ENCODE measurements at places on chromosomes 12 and 14.

DNA sequence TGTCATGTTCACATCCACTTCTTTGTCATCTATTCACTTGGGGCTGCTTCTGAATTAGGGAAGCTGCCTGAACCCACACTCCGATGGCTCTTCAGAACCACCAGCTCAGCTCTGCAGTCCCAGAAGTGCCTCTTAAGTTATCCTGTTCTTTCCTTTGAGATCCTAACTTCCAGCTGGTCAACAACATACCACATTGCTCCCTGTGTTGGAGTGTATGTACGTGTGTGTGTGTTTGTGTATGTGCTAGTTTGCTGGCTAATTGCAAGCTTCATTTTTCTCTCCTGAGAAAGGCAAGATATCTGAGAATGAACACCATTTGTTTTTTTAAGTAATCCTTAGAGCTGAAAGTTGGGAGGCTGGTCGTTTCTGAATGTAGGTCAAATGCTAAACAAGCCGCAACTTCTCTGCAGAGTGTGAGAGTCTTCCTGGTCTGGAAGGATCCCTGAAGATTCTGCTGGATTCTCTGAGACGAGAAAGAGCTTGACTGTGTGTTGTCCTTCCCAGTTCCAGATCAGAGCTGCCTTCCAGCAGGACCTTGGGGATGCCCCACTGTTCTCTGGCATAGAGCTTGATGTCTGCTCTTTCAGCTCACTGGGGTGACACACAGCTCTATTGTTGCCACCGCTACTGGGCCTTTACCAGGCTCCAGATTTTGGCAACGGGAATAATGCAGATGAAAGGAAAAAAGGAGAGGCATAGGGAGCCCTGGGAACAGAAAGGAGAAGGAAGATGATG lies 839 bp downstream of the GSG1 start:
- no peak for DNase-seq

DNA sequence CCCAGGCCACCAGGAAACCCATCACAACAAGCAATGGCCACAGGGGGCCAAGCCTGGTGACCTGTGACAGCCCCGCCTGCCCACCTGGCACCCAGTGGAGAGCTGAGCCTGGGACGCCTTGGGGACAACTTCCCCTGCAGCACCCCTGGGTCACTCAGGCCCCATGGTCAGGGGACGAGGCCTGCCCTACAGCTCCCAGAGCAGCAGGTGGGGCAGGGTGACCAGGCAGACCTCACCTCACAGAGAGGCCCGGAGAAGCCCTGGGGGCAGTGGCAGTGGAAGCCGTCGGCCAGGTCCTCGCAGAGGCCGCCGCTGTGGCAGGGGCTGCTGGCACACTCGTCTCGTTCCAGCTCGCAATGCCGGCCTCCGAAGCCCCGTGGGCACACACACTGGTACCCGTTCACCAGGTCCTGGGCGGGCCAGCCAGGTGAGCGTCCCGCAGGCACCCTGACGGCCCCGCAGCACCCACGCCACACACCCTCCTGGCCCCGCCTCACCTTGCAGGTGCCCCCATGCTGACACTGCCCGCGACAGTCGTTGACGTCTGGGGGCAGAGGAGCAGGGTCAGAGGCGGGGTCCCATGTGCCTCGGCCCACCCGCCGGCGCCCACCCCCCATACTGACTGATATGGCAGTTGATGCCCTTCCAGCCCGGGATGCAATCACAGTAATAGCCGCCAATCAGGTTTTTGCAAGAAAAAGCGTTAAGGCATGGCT lies 18.1 kb downstream of the JAG2 start:
- DNase-seq, result no peak

GRCh38 chr12:20711846-20712245 lies 16.7 kb downstream of the SLCO1C1 start:
- DNase-seq, result no peak

DNA sequence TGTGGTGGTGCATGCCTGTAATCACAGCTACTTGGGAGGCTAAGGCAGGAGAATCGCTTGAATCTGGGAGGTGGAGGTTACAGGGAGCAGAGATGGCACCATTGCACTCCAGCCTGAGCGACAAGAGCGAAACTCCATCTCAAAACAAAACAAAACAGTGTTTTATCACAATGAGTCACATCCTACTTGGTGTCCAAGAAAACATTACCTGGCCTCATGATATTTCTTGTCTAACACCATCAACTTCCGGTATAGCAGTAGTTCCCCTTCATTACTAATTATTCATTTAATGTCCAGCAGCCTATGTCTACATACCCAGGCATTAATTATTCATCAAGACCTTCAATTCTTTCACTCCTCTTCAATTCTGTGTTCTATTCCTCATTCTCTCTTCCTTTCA lies 115.5 kb downstream of the CCDC59 start:
- no peak for DNase-seq

- no peak for DNase-seq
Measured at GRCh38 chr12:82529101-82529500, 157.6 kb upstream of the TMTC2 start.

- DNase-seq, result no peak
Measured at GRCh38 chr12:62351326-62351725, 91.1 kb downstream of the USP15 start.

Measured in NCI-H510A treated with DMSO at 0.1 percent for 48 hours (cell line).